ENCODE measurements at places on chromosomes 3 and 15.

DNA sequence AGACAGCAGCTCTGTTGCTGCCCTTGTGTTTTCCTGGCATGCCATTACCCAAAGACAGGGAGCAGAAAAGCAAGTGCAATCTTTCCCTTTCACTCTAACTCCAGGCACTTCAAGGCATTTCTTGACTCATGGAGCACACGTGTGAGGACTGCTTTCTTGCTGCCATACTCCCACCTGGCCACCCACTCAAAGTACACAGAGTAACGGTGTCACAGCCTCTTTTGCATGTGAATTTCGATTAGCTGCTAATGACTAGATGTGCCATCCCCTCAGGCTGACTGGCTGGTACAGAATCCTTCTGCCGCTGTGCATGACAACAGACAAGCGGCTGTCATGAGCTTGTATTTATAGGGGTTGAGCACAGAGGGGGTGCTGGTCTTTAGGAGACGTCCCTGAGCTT is 380.6 kb downstream of the CTNNB1 start:
- no peak for DNase-seq

DNA sequence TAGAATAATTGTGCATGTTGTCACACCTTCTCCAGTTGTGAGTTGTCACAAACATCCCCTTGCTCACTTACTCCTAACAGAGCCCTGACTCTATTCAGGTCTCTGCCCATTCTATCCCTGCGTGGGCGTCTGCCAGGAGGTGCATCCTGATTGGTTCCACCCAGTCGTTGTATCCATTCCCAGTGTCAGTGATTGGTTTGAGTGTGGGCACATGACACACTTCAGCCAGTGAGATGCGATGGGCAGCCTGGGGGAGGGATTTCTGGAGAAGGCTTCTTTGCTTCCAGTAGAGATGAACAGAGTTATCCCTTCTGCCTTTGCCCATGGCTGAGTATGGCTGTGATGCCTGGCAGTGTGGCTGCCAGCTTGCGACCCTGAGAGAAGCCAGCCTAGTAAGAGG is 18.7 kb downstream of the PXYLP1 start:
- no peak for DNase-seq

DNA sequence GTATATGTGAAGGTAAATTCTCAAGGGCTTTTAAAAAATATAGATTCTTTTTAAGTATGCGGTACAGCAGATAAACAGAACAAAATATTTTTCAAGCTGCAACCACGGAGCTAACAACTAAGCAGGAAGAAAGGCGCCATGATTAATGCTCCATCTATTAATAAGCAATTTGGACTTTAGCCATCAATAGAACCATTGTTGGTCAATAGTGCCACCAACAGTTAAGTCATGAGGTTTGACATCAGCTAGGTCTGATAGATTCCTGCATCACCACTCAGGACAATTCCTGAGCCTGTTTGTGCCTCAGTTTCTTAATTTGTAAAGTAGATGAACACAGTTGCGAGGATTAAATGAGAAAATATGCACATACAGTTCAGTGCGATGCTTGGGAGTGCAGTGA is 65.1 kb upstream of the FAM3D start:
- no peak for DNase-seq

- no peak for DNase-seq
These were observed 114.5 kb upstream of the GOLGA8J start for GRCh38 chr15:29968099-29968894.

DNA sequence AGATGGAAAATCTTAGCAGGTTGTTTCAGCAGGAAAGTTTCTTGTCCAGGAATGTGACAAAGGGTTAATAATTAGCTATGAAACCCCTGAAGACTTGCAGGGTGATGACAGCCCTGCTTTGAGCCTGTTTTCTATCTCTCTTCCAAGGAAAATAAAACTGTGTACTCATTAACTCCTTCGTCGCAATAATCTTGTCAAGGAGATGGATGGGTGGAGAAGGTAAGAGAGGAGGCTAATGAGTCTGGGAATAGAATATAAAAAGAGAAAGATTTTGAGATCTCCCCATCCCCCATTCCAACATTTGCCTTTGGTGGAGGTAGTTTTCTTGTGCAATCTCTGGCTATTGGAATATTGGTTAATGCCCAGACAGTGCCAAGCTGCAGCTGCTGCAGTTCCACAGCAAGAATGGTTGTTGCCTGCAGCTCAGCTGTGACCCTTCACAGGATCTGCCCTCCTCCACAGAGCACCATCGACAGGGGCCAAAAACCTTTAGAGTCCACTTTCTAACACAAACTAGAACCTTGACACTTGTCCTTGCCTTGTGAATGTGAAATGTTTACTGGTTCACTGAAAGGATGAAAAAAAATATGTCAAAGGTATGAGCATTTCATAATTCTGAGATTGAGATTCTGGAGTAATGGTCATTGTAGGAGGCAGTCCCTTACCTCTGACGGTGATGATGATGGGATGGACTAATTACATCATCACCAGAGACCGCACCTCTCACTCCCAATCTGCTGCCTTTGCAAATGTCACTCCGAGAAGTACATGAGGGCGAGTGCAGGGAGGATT is 4.2 kb upstream of the LRIG1 start:
- DNase-seq = no peak

GRCh38 chr3:121786485-121786884 is 36.9 kb upstream of the GOLGB1 start:
- DNase-seq = no peak

- peak; percentile 73 for DNase-seq
These were observed 55.2 kb upstream of the CHRNA7 start for GRCh38 chr15:31974855-31975829.

DNA sequence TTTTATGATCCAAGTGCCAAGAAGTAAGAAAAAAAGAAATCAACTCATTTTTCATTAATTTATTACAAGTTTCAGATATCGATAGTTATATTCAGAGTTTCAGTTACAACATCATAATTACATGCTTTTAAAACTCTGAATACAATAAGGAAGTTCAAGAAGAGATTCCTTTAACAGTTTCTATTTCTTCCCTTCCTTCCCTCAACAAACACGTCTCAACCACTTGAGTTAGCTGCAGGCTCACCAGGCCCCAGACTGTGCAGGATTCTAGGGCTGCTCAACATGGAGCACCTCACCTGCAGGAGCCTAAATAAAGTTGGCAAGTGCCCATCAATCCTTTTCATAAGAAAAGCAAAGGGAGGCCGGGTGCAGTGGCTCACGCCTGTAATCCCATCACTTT is 79.2 kb upstream of the FNDC3B start:
- DNase-seq = no peak

DNA sequence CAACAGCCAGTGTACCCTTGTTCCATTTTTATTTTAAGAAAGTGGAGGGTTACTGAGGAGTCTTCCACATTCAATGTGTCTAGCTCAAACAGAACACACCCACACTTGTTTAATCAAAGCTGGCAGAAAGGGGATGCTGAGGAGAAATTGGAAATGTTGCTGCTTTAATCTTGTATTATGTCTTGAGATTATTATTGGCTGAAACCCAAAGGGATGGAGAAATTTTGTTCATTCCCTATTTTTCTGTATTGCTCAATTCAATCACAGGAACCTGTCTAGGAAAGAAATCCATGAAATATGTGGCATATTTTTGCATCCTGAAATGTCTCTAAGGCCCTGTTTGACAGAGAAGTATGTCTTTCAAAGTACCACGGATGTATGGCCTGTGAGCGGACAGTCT is 238.0 kb downstream of the MYRIP start:
- no peak for DNase-seq

DNA sequence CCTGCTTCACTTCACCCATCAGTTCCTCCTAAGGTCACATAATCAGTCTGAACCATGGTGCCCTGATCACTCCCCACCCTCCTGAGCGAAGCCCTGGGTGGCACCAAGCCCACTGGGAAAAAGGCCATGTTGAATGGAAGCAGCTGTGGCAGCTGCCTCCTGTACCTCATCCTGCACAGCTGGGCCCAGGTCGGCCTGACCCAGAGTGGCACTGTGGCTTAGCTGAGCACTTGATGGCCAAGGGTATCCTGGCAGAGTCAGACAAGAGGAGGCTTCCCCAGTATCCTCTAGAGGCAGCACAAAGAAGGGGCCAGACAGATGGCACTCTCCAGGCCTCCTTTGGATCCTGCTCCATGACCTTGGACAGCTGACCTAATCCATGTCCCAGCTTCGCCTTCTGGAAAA is 68.4 kb downstream of the TLE3 start:
- DNase-seq = no peak

- DNase-seq = no peak
These were observed 240.2 kb upstream of the IL12A start for GRCh38 chr3:159748425-159748824.

- DNase-seq = no peak
These were observed at the start of gene TM4SF1 for GRCh38 chr3:149377408-149378364. Gene TM4SF1, minus strand, starts transcription at chr3:149377649. Its CDS starts 102 bp downstream, at chr3:149377547.

GRCh38 chr3:124815781-124816180 is 71.4 kb downstream of the ITGB5 start:
- DNase-seq = no peak

DNA sequence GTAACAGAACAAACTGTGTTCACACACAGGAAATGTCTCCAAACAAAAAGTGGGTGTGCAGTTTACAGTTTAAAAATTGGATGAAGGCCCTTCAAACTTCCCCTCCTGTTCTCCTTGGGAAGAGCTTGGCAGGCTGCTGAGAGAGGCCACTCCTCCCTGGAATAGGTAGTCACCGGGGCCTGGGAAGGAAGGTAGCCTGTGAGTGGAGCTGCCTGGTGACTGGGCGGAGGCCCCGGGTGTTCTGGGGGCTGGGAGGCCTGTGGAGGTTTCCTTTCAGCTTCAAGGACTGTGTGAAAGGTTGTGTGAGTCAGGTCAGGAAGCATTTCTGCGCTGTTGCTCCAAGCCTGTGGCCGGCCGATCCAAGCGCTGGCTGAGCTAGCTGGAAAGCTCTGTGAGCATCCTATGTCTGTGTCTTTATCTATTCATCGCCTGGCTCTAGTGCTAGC is 14.1 kb downstream of the SLCO3A1 start:
- DNase-seq = no peak

DNA sequence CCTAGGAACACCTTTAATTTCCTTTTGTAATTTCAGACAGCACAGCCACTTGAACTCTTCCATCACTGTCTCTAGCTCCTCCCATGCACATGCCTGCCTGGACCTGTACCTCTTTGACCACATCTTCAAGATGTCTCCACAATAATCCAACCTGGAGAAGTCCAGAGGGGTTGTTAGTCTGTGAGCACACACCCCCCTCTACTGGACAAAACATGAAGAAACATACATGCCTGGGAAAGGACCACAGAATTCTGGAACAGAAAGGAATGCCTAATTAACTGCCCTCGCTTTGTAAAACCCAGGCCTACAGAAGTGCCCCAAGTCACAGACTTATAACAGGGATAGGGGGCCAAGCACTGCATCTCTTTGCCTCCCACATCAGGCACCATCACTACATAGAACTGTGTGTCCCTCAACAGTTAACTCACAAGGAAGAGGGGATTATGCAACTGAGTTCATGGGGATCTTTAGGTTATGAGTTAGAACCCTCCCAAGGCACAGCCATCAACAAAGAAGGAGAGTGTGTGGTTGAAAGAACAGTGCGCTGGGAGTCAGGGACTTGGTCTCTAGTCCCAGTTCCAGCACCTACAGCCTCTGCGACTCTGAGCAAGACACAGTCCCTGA is 61.7 kb downstream of the FMN1 start:
- DNase-seq = peak; percentile 52

- DNase-seq = peak; percentile 55
These were observed 34.9 kb downstream of the MORF4L1 start for GRCh38 chr15:78907577-78907976.

DNA sequence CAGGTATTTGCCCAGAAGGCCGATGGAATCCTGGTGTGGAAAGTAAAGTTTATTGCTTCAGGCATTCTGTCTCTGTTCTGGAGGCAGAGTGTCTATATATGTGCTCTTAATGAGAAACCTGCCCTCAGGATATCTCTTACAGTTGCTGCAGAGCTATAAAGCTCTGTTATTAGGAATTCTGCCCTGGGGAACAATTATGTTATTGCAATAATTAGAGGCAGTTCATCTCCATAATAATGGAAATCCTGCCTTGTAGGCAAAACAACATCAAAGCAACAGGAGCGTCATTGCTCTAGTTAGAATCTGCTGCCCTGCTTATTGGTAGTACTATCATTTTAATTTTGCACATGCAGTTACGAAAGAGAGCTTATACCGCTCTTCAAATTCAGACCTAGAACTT is 175.6 kb downstream of the IL5RA start:
- no peak for DNase-seq

GRCh38 chr3:131704098-131704497 is 201.3 kb upstream of the MRPL3 start:
- no peak for DNase-seq
